Stimulated activated CD4-positive, alpha-beta T cell treated with anti-CD3 and anti-CD28 coated beads, Interleukin-4, amount 100 ng/mL, for 48 hours (primary cell): ENCODE measurements at places on chromosomes 16 and 17.

GRCh38 chr17:20121359-20122253, 112.4 kb downstream of the SPECC1 start:
- peak; percentile 50 for DNase-seq

DNA sequence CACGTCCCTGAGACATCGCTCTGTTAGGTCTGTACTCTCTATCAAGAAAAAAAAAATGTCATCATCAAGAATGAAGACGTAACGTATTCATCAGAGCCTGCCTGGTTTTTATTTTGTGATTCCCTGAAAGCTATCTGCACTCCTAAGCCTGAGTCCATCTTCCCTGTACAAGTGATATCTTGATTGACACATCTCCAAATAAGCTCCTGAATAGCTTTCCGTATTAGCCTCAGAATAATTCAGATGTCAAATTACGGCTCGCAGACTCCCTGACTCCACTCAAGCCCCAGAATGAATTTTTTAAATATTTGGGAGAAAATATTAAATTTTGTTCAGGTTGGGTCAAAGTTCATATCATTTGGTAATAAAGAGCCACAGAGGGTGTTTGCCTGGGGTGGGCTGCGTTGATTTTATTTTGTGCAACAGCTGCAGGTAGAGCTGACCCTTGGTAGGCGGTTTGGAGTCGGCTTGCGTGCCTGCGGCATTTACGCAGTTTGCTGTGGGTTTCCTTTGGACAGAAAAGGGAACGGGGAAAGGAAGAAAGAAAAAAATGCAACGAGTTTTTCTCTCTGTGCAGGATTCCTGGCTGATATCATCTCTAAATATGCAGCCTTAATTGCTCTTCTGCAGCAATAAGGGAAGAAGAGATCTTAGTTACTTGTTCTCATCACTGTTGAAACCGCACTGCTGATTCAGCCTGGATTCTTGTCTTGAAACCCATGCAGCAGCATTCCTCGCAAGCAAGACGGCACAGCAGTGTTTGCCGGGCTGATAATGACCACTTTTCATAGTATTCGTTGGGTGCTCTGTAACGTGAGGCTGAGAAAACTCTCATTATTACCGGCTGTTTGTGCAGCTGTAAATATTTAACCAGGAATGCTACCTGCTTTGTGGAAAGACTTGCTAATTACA, 114.7 kb downstream of the IRX3 start:
- no peak for DNase-seq

- DNase-seq, result no peak
Observed at GRCh38 chr17:41787021-41787418, 509 bp upstream of the JUP start.

DNA sequence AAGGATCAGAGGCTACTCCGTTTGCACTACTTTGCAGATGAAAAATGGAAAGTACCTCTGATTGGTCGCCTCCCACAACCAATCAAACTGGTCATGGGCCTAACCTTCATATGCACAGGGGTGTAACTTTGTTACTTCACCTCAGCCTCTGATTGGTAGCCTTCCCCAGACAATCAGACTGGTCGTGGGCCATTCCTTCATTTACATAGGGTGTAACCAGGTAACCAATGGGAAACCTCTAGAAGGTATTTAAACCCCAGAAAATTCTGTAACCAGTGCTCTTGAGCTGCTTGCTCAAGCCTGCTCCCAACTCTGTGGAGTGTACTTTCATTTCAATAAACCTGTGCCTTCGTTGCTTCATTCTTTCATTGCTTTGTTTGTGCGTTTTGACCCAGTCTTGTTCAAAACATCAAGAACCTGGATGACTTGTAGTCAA, 39.2 kb upstream of the USP22 start:
- DNase-seq, result no peak

- DNase-seq, result peak; percentile 77
Observed at GRCh38 chr17:143785-144281, 6.5 kb downstream of the SCGB1C2 start.

DNA sequence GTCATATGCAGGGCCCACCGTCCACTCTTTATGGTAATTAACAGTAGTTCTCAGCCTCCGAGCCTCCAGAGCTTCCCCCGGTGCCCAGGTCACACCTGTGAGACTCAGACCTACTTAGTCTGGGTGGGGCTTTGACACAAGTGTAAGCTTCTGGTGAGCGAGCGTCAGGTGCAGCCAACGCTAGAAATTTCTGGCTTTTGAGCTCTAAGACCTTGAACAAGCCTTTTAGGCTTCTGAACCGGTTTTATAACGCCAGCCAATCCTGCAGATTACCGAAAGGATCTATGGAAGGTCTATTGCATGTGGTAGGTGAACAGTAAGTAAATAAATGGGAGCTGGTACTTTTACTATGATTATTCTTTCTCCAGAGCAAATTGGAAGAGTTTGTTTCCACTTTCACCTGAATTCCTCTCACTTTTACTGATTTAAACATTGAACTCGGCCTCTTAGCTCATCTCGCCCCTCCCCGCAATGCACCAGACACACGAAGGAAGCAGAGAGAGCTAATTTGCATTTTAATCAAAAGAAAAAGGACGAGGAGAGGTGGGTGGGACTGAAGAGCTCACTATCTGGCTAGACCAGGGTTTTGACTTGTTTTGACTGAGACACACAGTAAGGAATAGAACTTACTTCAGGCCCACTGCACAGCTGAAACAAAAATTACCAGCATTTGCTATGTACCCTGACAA, 47.1 kb downstream of the ABAT start:
- DNase-seq, result no peak

DNA sequence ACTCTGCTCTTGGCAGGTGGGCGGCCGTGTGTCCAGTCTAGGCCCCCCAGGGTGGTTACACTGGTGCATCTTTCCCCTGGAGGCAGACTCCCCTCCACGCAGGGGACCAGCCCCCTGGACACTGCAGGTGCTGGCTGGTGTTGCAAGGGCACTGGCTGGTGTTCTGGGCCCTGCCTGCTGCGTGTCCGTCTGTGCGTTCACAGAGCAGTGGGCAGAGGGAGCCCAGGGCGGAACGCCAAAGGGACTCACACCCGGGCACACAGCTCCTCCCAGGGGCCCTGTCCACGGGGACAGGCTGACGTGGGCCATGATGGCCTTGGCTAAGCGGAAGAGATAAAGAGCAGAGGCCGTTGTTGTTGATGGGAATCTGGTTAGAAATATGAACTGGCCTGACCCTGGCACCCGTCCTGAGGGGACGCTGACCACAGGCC, 27.3 kb downstream of the ACSF3 start:
- no peak for DNase-seq

DNA sequence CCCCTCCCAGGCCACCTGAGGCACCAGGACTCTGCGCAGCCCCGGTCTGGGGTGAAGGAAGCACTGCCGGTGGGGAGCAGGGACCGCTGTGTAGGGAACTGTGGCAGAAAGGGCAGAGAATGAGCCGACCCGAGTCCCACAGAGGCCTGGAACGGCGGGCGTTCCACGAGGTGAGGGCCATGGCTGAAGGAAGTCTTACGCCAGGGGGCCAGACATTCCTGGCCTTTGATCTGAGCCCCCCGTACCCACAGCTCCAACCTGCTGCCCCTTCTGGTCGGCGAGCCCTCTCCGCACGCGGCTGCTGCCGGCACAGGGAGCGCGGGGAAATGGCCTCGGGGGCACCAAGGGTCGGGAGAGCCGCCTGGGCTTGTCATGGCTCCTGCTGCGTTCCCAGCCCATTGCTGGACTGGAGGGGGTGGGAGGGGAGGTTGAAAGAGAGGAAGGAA, 1.4 kb upstream of the WNT3 start:
- DNase-seq, result no peak

GRCh38 chr16:54444851-54445458, 158.4 kb upstream of the IRX3 start:
- no peak for DNase-seq

GRCh38 chr17:17528696-17529652, 32.8 kb upstream of the RASD1 start:
- no peak for DNase-seq

- no peak for DNase-seq
Observed at GRCh38 chr17:48502901-48503300, 27.9 kb downstream of the HOXB1 start.

DNA sequence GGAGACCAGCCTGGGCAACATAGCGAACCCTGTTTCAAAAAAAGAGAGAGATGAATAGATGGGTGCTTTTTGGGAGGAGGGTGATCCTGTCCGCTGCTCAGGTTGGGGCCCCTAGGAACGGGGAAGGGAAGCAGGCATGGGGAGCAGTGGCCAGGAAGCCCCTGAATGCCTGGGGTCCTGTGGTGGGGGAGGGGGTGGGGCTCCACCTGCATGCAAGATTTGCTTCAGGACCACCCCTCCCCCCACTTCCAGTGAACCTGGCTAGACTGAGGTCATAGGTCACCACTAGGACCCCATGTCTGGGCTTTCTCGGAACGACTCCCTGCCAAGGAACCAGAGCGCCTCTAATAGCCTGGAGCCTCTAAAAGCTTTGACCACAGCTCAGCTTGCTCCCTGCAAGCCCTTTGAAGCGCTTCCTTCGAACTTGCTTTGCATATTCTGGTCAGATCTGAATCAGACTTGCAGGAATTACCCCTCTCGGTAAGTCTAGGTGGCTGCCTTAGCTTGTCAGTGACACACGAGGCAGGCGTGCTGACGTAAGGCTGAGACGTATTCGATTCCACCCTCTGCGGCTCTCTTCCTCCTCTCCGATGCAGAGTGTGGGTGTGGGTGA, 3.7 kb downstream of the SOCS3 start:
- DNase-seq, result peak; percentile 77

DNA sequence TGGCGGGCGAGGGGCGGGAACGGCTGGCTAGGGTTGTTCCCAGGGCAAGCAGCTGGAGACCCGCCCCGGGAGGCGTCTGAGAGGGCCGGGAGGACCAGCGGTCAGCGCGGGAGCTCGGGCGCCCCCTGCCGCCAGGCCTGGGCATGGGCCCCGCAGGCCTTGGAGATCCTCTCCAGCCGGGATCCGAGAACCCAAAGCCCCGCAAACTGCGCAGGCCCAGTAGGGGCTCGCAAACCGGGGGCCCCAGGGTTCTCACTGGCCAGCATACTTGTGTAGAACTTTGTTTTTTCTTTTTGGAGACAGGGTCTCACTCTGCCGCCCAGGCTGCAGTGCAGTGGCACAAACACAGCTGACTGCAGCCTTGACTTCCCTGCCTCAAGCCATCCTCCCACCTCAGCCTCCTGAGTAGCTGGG, 20.8 kb upstream of the ZNF423 start:
- DNase-seq, result peak; percentile 51

DNA sequence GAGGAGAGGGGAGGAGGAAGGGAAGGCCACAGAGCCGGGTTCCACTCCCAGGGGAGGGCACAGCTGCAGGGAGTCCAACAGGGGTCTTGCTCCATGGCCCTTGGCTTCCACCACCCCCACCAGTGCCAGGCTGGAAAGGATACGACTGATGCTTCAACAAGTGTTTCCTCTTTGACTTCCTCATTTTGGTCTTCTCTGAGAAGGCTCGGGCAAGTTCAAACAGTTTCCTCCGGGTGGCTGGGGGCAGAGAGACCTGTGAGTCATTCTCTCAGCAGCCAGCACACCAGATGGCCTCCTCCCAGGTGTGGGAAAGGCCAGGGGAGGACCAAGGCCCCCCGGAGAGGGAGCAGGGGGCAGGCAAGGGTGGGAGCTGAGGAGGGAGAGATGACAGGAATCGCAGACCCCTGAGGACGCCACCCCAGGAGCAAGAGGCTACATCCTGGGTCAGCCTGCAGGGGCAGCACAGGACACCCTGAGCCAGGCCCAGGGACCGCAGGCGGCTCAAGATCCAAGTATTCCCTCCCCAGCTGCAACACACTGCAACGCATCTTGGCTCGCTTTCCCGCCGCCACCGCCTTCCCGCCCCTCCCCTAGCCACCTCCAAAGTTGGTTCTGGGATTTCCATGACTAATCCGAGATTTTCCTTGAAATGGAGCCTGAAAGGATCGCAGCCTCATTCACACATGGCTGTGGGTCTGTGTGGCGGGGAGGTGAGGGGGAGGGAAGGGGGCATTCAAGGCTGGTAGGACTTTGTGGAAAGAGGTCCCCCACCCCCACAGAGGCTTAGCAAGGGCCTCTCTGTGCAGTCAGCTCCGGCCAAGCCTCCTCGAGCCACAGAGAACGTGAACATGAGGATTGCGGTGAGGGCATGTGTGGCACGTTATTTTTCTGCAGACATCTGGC, 18.4 kb upstream of the MRPS23 start:
- no peak for DNase-seq

DNA sequence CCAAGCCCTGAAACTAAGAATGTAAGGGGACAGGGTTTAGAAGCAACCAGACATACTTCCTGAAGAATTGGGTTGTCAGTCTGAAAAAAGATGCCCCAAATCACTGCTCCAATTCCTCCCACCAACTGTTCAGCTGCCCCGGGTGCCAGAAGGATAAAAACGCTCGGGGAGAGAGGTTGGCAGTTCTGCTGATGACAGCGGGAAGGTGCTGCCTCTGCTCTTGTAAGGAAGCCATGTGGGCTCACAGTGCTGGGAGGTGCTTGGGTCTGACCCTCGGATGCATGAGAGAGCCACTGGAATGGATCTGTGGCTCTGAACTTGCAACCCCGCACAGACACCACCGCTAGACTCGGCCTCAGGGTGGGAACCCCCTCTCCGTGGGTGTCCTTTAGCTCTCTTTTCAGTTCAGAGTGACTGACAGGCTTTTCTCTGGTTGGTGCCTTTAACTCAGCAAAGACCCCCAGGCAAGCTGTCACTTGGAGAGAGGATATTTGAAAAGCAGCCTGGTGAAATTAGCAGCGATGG, 364.8 kb upstream of the RBFOX1 start:
- no peak for DNase-seq

DNA sequence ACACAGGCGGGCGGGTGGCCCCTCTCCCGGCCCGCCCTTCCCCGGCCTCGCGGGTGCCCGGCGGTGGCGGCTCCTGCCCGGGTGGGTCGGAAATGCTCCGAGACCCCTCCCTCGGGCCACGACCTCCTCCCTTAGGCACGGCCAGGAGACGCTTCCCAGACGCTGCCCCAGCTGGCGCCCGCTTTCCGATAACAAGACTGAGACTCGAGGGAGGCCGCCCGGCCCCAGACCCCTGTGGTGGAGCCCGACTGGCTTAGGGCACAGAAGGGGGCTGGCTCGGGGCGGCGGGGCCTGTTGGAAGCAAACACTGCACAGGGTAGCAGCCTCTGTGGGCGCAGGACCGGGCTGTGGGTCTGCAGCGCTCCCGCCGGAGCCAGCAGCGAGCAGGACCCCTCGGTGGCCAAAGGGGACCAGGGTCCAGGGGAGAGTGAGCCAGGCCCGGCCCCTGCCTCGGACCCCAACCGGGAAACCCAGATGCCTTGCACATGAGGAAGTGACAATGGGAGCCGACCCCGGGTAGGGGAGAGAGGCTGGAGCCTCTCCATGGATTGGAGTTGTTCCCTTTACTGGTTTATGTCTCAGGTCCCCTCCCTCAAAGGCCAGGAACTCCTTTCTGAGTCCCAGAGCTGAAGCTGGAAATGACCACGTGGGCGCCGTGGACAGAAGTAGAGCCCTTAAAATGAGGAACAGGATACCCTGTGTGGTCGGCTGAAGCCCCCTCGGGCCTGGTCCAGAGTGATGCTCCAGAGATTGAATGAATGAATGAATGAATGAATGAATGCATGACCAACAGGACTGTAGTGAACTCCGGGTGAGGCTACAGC, 19.8 kb upstream of the ADCY7 start:
- no peak for DNase-seq

DNA sequence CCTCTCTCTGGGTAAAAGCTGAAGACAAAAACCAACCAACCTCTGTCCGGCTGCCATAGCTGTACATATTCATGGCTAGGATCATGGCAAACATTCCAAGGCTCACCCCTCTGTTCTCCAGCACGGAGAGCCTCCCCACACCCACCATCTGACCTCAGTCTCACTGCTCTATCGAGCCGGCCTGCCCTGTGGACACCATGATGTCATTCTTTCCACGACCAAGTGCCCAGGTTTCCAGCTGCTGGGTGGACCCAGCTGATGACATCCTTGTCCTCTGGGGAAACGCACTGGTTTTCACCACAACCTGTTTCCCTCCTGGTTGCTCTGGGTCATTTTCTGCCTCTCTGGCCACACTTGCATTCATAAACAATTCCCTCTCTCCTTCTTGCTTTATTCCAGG, 67.7 kb downstream of the NDEL1 start:
- DNase-seq, result no peak
